Activated T-helper 1 cell treated with anti-CD3 and anti-CD28 coated beads, Interleukin-2, amount 50 U/mL, for 16 hours (primary cell): ENCODE measurements at places on chromosomes 6 and 20.

DNA sequence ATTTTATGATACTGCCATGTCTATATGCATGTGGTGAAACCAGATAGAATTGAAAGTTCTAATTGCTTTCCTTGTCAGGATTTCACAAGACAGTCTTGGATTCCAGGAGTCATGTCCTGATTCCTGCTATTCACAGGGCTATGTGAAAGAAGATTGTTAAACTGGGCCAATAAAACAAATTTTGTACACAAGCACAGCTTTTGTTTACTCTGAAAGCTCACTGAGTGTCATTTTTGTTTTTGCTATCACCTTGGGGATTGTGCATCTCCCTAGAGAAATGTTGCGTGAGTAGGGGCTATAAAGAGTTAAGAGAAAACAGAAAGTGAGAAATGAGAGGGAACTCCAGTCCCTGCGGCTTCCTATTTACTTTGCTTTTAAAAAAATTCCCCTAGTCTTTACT, 627.5 kb downstream of the PKHD1 start:
- DNase-seq, result no peak

DNA sequence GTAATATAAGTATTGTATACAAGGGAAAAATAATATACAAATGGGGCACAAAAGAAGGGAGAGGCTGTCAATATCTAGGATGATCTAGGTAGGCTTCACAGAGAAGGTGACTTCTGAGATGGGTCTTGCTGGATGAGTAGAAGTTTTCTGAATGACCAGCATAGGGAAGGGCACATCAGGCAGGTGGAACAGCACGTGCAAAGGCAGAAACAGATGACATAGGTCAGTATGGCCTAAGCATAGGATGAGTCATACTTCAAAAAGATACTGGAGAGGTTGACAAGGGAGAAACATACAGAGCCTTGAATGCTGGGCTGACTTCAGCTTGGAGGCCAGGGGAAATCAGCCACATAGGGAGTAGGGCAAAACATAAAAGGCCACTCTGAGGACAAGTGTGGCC, 31.9 kb upstream of the SIRPA start:
- no peak for DNase-seq

DNA sequence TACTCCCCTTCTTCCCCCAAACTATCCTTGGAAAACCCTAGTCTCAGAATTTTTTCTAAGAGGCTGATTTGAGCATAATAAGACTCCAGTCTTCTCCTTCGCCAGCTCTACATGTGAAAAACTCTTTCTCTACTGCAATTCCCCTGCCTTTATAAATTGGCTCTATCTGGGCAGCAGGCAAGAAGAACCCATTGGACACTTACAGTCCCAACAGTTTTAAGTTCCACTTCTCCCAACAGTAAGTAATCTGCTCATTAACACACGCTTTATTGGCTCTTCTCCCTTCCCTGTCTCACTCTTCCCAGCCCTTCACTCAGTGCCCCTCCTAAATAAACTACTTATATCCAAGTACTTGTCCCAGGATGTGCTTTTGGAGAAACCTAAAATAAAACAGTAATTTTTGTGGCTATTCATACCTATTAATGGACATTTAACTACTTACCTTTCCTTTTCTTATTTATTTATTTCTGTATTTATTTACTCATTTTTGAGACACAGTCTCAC, 11.1 kb upstream of the DDR1 start:
- DNase-seq, result no peak

DNA sequence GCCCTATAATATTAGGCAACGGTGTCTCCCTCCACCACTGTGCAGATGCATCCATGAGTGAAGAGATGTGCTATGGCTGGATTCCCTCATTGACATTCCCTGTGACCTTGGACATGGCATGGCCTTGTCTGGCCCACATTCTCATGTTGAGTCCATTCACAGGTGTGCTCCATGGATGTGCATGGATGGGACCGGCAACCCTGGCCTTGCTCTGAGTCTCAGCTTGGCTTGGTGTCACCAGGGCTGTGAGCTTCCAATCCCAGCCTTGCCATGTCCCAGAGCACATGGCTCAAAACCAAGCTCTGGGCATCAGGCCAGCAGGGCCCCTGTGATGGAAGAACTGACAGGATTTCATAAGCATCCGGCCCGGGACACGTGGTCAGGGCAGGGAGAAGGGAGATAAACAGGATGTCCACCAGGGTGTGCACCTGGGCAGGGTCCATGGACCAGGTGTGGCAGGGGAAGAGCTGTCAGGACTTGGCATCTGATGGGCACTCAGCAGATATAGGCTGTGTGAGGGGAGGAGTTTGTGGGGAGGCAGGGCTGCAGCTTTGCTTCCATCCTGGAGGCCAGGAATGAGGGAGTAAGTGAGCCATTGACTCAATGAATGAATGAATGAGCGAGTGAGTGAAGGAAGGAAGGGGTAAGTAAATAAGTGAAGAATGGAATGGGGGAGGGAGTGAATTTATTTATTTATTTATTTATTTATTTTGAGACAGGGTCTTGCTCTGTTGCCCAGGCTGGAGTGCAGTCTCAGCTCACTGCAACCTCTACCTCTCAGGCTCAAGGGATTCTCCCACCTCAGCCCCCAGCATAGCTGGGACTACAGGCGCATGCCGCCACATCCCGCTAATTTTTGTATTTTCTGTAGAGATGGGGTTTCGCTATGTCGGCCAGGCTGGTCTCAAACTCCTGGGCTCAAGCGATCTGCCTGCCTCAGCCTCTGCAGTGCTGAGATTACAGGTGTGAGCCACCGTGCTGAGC, 15.7 kb downstream of the NRSN2 start:
- no peak for DNase-seq

DNA sequence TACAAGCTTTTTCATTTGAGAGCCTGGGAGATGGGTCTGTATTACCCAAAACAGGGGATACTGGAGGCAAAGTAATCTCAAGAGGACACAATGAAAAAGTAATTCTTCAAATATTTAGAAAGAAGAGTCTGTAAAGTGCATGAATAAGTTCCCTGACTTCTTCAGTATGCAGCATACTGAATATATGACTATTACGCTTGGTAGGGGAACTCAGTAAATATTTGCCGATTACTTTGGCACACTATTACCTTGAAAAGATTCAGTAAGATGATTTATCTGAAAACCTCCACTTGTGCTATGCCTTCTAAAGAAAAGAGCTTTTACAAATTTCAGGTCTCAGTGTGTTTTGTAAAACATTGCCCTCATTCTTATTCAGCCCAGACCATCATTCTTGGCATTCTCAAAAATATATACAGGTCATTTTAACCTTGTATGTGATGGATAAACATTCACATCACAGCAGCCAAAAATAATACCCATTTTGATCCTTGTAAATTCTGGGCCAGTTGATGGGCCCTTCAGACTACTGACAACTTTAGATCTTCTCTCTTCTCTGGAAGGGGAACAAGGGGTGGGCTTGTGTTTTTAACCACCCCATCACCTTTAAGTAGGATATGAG, 125.9 kb downstream of the EDN1 start:
- DNase-seq, result no peak

DNA sequence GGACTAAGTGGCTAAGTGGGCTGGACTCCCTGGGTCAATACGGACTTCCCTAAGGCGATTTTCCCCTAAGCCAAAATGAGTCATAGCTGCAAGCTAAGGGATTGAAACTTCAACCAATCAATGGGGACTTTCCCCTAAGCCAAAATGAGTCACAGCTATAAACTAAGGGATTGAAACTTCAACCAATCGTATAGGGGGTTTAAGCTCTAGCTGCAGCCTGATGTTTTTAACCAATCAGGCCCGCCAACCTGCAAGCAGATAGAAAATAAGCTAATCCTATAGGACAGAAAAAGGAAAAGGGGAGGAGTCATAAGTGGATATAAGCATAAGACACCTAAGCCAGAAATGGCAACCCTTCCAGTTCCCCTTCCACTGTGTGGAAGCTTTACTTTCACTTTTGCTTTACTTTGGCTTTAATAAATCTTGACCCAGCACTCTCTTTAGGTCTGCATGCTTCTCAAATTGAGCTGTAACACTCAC, 655.0 kb upstream of the HS3ST5 start:
- DNase-seq, result no peak

DNA sequence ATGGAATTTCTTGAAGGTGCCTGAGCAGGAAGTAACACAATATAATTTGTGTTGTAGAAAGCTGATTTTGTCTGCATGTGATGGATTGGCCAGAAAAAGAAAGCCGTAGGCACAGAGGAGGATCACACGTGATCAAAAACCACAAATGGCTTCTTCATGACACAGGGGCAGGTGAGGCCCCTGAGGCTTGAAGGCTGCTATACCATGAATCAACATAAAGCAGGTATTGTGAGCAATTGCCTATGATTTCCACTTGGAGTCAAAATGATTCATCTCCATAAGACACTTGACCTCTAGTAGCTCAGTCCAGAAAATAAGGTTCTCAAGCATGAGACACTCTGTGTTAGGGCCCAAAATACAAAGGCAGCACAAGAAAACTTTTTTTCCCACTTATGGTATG, 42.4 kb upstream of the EYA4 start:
- no peak for DNase-seq

GRCh38 chr6:36223706-36224105, 27.2 kb downstream of the BRPF3 start:
- no peak for DNase-seq

DNA sequence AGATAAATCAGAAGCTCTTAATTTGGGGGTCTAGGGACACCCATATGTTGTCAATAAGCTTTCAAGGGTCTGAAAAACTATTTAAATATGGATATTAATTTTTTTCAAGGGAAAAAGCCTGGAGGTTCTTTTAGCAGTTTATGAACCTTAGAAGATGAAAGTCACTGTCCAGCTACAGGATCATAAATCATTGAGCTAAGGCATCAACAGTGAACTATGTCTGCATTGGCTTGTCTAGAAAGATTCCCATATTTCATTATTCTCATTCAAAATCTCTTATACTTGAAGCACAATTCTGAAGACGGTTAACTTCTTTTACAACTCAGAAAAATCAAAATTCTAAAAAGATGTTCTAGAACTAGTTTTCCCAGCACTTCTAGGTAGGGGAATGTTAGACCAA, 34.9 kb upstream of the SNX9 start:
- DNase-seq, result no peak
